ENCODE measurements at places on chromosomes 7 and 10.

GRCh38 chr10:6212806-6213205, 10.1 kb downstream of the PFKFB3 start:
- no peak for DNase-seq

DNA sequence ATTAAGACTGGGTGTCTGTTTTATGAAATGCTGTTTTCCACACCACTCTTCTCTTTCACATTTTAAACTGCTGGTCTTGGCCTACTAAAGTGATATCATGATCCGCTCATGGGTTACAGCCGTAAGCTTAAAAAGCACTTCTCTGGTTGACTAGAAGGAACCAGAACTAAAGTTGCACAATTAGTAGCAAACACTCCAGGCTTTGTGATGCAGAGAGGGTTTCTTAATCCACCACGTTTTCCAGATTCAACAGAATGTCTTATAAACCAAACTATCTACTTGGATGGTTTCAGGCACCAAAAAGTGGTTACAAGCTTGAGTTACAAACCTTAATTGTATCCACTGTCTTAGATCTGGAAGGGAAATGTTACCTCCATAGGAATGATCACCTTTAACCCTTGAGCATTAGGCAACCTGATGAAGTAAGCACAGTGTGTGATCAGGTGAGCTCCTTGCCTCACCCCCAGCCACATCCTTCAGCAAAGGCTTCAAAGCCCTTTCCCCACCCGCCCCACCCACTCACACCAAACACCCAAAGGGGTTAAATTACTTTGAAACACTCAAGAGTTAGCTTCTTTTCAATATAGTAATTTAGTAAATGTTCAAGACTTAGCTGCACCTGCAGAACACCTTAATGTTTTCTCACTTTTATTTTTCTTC, 3.5 kb downstream of the ELMO1 start:
- DNase-seq = no peak

DNA sequence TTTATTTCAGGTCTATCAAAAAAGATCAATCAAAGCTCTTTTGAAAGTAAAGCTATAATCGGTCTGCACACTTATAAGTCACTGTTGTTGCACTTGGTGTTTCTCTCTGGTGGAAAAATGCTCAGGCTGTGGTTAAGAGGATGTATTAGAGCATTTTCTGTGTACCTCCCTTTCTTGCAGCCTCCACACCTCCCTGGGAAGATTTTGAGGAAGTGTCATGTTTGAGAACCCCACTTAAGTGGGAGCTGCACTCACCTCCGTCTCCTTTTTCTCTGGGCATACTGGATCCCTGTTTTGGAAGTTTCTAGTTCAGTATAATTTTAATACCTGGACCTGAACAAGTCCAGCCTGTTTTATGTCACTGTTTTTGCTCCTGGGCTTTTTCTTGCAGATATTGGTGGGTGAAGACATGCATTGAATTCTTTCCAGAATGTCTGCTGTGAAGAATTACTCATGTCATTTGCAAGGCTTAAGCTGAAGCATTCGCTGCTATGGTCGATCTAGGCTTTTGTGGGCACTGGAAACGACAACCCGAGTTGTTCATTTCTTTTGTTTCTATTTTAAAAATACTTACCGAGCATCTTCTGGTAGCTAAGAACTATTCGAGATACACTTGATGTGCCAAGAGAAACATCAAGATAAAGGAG, 36.6 kb downstream of the TCF7L2 start:
- DNase-seq = no peak

- DNase-seq = no peak
These were observed 2.7 kb downstream of the ANKRD16 start for GRCh38 chr10:5887029-5887428.

DNA sequence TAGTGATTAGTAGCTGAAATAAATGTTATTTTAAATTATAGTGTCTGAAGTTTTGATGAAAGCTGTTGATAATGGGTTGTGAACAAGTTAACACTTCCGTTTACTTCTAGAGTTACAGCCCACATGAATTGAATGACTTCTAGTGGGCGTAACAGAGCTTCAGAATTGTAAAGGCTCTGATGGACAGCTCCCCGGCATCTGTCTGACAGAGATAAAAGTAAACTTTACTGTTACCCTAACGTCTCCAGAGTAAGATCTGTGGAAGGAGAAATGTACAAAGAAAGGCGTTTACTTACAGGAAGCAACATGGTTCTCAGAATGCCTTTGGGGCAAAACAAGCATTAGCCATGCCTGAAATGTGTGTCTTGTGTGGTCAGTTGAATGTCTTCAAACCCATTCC, 124.4 kb downstream of the ADARB2 start:
- no peak for DNase-seq

DNA sequence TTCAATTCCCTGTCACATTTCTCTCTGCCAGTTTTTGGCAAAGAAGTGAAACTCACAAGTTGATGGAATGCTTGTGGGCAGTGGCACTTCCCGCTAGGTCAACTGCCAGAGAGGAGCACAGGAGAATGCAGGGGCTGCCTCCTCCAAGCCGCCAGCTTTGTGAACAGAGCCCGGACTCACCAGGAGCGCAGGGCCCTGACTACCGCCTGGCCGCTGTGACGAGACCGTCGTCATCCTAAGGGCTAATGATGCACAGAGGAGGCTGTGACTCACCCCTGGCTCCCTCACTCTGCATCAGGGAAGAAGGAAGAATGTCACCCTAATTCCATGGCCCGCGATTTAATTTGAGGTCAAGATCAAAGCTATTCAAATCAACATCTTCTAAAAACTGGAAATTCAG, 123.9 kb downstream of the TAX1BP1 start:
- DNase-seq = no peak
